Fibroblast of mammary gland (primary cell): ENCODE measurements at places on chromosomes 12 and 14.

DNA sequence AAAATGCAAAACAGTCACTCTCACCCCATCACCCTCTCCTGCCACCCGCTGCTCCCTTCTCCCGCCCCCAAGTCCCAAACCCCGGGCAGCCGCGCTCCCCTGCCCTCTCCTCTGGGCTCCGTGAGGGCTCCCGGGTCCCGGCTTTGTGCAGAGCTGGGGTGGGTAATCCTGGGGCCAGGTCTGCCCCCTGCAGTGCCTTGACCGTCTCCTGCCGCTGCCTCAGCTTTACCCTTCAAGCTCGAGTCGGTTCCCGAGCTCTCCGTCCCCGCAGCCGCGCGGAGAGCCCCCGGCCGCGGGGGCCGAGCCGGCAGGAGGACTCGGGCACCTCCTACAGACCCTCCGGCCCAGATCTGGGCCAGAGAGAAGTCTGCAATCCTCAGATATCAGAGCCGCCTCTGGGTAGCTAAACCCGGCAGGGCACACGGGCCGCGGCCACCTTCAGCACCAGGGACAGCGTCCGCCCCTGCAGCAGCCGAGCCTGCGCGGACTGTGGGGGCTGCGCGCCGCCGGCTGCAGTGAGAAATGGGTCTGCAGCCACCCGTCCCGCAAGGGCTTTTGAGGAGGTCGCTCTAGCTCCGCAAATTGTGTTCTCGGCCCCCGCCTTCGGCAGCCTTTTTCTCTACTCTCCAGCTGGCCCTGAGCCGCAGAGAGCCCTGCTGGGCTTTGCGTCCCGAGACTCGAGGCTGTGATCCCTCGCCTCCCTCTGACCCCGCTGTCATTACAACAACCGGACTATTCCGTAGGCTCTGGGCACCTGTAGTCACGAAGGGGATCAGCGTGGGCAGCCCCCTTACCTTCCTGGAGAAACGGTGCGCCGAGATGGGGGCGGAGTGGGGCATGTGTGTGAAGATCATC is 1.2 kb downstream of the PRMT8 start:
- DNase-seq: peak; percentile 29

DNA sequence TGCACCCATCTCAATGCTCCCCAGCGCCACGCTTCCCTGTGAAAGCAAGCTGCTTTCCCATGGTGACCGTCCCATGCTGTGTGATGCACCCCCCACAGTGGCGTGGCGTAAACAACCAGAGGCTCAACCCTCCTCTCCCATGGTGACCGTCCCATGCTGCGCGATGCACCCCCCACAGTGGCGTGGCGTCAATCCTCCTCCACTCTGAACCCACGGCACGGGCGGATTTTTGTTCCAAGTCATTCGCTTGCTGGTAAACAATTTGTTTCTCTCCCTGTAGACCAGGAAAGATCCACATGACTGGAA is 8.9 kb downstream of the STX2 start:
- DNase-seq: no peak

GRCh38 chr12:128817111-128818015 is 6.4 kb downstream of the SLC15A4 start:
- peak; percentile 82 for DNase-seq

DNA sequence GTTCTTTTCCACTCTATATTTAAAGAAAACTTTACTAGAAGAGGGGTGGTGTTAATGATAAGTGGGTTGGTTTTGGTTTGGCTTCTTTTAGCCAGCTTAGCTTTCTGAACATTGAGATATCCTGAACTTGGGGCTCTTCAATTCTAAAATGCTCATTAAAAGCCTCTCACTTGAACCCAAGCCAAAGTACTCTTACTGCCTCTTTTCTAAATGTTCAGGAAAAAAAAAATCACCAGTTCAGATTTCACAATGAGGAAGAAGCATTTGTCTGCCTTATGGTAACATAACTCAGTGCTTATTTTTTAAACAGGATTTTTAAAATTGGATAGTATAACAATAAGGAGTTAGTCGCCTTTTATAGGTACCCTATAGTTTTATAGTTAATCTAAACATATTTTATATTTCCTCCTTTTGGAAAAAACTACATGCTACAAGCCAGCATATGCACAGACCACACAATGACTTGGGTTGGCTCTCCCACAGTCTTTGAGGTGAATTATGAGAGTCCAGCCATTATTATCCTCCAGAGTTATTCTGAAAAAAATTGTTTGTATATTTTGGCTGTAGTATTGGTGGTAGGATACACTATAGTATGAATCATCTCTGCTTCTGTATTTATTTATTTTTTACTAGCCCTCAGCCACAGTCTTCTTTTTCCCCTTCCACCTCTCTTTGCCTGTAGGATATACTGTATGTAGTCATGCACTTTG is 195.5 kb upstream of the TMPO start:
- DNase-seq: peak; percentile 6

GRCh38 chr12:133130808-133131128 is 341 bp downstream of the ZNF10 start:
- DNase-seq: no peak

GRCh38 chr12:6193853-6194815 is 6.1 kb upstream of the CD9 start:
- no peak for DNase-seq

DNA sequence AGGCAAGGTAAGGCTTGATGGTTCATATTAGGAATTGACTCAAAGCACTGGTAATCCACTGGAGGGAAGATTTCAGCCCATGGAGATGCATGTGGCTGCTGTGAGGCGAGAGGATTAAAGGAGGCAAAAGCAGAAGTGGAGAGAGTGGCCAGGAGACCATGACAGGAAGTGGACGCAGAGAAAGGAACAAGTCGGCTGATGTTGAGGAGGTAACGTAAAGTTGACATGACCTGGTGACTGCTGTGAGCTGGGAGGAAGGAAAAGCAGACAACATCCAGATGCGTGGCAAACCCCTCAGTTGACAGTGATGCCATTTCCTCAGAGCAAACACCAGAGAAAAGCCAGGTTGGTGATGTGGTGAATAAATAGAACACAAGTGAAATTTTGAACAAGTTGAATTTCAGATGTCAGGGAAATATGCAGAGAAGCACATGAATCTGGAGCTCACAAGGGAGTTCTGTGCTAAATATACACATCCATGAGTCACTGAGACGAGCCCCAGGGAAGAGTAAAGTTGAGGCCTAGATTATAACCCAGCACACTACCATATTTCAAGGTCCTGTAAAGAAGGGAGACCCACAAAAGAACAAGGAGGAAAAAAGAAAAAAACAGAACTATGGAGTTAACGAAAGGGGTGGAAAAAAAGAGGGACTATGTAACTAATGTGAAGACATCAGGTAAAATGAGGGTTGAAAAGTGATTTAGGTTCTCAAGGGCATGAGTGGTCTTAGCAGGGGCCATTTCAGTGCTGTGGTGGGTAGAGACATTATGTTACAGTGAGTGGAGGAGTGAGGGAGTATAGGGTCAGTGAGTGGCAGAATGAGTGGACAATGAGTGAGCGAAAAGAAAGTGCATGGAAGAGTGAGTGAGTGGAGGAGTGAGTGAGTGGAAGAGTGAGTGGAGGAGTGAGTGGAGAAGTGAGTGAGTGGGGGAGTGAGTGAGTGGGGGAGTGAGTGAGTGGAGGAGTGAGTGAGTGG is 61.6 kb upstream of the GZMB start:
- no peak for DNase-seq

GRCh38 chr12:53961025-53961761 is 6.5 kb downstream of the HOXC12 start:
- no peak for DNase-seq

DNA sequence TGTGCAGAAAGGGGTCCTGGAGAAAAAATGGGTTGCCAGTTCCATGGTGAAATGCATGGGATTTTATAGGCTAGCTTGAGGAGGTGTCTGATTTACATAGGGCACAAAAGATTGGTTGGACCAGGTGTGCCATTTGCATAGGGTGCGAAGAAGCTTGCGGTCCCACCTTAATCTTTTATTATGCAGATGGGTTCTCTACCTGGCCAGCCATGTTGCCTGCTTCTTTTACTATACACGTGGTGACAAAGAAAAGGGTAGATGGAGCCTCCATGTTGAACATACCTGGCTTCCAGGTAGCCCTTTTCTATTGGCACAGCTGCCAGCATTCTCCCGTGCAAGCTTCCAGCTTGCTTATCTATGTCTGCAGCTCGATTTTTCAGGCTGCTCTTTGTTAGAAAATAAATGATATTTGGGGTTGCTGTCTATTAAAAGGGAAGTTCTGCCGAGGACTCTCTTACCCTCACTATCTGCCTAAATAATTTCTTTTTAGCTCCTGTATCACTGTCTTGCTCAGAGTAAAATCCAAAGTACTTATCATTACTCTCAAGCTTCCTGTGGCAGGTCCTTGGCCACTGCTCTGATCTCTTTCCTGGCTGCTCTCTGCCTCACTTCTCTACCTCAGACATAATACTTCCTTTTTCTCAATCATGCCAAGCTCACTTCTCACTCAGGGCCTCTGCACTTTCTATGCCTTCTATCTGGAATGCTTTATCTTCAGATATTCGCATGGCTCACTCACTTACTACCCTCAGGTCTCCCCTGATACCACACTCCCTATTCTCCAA is 216.0 kb upstream of the DAAM1 start:
- no peak for DNase-seq

DNA sequence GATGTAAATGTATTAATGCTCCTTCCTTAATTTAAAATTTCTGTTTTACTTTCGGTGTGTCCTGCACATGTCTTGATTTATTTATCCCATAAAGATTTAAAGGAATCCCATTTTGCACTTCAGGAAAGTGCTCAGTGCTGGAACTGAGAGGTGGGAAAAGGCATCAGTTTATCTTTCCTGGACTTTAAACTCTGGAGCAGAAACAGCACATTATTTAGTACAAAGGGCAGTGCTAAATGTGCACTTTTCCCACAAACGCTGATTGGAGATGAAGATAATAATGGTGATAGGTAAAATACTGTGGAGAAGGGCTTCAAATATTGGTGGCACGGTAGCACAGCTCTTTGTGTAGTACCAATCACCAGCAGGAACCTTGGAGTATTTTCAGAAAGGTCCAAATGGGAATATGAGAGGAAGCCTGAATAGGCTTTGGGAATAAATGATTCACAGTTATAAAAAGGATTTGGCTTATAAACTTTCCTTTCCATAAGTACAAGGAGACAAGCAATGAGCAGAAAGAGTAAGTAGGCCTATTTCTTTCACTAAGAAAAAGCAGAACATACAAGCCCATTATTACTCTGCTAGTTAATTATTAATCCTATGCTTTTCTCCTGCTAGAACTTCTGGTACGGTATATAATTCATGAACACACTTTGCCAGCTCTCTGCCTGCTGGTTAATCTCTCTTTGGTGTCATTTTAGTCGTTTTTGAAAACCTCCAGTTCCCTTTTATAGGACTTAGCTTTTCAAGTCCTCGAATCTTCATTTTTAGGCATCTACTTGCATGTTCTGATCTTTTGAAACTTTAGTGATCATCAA is 58.3 kb downstream of the SLC15A5 start:
- DNase-seq: no peak

DNA sequence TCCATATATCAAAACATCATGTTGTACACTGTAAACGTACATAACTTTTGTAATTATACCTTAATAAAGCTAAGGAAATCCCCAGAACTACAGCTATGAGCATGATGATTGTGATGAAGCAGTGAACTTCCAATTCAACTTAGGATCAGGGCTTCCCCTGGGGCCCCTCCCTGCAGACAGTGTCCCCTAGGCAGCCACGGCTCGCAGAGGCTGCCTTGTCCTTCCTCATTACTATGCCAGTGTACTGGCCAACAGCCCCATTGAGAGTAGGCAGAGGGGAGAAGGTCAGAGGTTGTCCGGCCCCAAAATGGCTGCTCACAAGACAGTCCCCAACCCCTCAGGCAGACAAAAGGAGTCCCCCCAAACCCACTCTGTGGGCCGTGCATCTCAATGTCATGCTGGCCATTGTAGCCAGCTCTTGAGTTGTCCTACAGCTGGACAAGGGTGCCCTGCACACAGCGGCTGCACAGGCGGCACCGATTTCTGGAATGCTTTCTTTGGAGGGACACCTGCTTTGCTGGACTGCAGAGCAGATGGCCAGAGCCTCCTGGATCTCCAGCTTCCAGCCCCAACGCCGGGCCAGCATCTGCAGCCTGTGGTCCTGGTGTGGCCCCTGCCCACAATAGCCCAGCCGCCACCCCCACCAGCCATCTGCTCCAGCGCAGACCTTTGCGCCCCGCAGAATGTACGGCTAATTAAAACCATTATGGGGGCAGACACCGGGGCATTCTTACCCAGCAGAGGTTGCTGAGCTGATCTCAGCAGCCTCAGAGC is 46.1 kb downstream of the NIN start:
- no peak for DNase-seq

- no peak for DNase-seq
Observed at GRCh38 chr14:34350903-34351302, 111.1 kb downstream of the SPTSSA start.

GRCh38 chr14:103630364-103631108 is 1.5 kb downstream of the KLC1 start:
- DNase-seq: no peak

GRCh38 chr12:6547987-6548386 is 7.9 kb downstream of the IFFO1 start:
- DNase-seq: peak; percentile 89

DNA sequence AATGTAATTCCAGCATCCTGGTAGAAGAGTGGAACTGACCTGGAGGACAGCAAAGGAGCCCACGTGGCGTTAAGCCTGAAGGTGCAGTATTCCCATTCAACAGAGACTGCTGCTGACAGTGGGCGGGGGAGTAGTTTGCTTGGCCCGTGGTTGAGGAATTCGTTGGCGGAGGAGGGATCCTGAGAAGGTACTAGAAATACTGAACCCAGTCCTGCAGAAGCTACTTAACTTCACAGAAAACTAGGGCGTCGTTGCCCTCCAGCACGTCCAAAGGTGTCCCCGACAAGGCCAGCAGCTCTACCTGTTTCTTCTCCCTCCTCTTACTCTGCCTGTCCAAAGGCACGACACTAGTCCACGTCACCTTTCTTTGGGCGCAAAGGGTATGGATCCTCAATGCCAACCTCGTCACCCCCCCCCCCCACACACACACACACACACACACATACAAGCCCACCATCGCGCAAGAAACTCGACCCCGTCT is 303 bp downstream of the PUS7L start:
- peak; percentile 33 for DNase-seq

GRCh38 chr14:80585506-80585835 is 356.1 kb downstream of the CEP128 start:
- DNase-seq: no peak

DNA sequence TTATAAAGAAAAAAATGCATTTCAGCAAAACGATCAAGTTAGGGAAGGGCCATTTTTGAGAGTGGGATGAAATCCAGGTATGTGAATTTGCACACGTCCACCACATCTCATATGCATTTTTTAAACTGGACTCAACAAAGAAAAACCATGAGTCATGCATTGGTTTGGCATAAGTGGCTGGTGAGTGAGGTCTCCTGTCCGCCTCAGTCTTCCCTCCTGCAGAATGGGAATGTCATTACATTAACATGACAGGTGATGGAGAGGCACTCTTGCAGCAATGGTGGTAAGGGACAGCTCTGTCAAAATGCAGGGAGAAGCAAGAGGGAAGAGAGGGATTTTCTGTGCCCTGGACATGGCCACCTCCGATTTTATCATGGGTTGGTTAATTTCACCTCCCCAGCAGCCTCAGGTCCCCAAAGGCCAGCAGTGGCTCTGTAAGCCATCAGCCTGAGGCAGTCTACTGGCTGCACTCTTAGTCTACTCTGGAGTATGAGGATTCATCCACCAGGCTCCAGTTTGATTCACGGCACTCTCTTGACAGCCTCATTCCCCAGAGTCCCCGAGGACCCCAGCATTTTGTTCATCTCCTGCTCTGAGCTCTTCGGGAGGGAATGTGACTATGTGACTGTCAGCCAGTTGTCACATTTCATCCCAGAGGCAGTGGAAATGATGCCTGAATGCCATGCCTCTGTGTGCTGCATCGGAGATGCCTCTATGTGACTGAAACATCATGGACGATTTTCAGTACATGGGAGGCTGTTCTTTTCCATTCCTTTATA is 17.1 kb upstream of the PWP1 start:
- DNase-seq: peak; percentile 14
